ENCODE measurements at places on chromosomes 1 and 21.

- no peak for DNase-seq
These were observed 33.4 kb downstream of the GNAT2 start for GRCh38 chr1:109586055-109586454.

DNA sequence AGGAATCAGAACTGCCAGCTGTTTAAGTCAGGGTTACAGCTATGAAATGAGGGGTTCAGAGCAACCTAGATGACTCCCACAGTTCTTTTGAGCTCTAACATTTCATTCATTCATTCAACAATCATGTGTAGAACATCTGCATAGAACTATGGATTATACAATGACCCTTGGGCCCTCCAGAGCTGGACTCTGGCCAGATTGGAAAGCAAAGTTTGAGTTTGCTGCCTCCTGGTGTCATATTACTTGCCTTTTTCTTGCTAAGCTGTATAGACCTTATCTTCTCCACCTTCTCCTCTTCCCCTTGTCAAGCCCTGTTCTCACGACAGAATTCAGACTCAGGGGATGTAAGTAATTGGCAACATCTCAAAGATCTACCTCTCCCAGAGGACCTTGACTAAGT, 4.0 kb downstream of the CASQ2 start:
- DNase-seq: no peak

DNA sequence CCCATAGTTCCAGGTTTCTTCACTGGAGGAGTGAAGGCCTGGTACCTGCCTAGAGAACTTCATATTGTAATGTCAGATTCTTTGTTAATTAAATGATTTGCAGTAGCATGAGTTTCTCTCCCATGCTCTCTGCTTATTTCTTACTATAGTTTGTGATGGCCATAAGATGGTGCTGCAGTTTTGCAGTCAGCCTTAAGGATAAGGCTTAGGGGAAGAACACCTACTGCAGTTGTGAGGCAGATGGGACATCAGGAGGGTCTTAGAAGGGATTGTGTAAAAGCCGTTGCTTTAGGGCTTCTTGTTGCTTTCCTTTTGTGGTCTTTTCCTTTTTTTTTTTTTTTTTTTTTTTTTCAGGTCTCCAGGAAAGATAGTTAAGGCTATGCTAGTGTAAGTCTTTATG, 61.8 kb downstream of the MACF1 start:
- DNase-seq: no peak

GRCh38 chr21:15552914-15553494, 176.8 kb upstream of the USP25 start:
- DNase-seq: no peak

GRCh38 chr1:197130677-197131304, 15.7 kb downstream of the ASPM start:
- no peak for DNase-seq

- DNase-seq: no peak
These were observed 6.3 kb downstream of the TMEM200B start for GRCh38 chr1:29117381-29117780.

DNA sequence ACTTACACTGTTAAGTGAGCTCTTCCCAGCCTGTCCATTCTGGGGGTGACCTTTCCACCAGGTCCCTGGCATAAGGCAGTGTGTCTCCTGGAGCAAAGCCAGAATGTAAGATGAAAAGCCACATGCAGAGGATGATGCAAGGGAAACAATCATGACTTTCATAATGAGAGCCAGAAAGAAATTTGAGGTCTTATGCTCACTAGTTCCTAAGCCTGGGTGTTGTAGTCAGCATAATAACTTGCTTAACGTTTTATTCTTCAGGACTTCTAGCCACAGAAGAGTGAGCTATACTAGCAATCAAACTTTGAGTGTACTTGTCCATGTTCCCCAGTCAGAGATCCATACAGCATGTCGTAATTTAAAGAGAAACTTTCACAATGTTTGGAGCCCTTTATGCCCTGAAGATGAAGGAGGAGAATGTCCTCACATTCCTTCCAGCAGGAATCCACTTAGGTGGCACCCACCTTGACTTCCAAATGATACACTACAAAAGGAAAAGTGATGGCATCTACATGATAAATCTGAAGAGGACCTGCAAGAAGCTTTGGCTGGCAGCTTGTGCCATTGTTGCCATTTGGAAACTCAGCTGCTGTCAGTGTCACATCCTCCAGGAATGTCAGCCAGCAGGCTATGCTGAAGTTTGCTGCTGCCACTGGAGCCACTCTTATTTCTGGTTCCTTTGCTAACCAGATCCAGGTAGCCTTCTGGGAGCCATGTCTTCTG, 60.5 kb upstream of the FOXD3 start:
- no peak for DNase-seq

DNA sequence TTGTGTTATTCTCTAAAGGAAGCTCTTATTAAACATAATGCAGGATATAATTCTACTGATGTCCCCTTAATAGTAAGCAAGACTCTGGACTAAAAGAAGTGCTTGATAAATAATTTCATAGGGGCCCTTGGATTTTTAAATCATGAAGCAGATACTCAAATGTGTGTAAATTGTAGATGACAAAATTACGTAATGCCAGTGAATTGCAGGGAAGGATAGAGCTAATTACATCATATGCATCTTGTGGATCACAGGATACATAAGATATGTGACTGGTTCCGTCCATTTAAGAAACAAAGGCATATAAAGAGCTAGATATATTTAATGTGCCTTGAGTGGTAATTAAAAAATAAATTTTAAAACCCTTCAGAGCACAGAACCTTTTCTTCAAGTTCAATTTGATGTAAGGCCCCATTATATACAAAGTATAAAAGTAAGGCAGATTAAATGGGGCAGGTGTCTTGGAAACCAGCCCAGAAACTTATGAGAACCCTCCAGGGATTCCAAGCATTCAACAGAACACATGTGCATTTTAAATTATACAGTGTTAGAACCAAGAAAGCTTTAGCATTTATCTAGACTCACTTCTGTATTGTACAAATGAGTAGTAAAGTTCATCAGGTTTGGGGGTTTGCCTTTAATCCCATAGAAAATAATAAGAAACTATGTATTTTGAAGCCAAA, 190.4 kb downstream of the NCAM2 start:
- no peak for DNase-seq

GRCh38 chr21:15390049-15390448, 325.2 kb upstream of the NRIP1 start:
- DNase-seq: no peak

DNA sequence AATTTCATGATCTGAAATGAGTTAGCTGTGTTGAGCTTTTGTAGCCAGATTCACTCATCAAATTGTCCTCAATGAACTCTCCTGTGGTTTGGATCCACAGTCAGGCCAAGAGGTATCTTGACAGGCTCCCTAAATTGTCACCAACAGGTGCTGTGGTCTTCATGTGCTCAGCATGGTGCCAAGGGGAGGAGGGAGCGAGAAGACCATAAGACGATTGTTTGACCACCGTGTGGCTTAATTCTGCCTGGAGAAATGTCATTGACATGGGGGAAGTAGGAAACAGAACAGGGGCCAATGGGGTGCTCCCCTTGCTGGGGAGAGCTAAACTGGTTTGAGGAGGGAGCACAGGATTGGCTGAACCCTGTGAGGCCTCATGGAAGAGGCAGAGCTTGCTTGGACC, 219.3 kb downstream of the KCNJ6 start:
- no peak for DNase-seq

- DNase-seq: peak; percentile 20
These were observed 43.0 kb downstream of the ATP6V1G3 start for GRCh38 chr1:198497326-198498102.

GRCh38 chr1:162823771-162824525, 33.4 kb downstream of the HSD17B7 start:
- DNase-seq: no peak

- DNase-seq: no peak
These were observed 2.8 kb downstream of the ABCG1 start for GRCh38 chr21:42221581-42222345.

- DNase-seq: peak; percentile 24
These were observed 176.4 kb downstream of the ZNF281 start for GRCh38 chr1:200233393-200233792.

DNA sequence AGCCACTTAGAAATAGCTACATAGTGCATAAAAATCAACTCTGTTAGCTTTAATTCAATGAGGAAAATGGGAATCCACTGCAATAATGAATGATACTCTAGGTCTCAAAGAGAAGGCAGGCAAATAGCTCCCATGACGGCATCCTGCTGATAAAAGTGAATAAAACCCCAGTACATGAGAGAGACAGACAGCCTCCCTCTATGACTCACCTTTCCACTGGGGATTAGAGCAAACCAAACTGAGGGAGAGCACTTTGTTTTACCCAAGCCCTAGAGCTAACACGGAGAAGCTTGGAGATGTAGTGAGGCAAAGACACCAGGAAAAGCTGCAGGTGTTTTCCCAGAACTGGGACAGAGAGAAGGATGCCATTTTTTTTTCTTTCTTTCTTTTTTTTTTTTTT, 621.9 kb downstream of the LRRIQ3 start:
- DNase-seq: no peak

DNA sequence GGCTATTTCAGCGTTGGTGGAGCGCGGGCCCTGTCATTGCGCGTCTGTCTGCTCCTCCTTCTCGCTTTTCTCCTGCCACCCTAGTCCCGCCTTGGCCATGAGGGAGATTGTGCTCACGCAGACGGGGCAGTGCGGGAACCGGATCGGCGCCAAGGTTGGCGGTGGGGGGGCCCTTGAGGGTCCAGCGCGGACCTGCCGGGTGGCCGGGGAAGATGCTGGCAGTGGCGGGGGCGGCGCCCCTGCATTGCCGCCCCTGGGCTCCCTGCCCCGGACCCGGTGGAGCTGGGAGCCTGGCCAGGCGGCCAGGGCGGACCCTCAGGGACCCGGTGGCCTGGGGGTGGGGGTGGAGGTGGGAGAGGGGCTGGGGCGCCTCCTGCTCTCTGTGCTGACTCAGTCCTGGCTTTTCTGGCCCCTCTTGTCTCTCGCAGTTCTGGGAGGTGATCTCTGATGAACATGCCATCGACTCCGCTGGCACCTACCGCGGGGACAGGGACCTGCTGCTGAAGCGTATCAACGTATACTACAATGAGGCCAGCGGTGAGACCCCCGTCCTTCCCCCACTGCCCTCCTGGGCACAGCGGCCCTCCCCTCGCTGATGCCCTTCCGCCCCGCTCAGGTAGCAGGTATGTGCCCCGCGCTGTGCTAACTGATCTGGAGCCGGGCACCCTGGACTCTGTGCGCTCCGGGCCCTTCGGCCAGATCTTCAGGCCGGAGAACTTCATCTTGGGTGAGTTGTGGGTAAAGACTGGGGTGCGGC, 58.3 kb upstream of the MAP1LC3C start:
- no peak for DNase-seq

GRCh38 chr1:38990386-38990737, 714 bp upstream of the AKIRIN1 start:
- DNase-seq: no peak

DNA sequence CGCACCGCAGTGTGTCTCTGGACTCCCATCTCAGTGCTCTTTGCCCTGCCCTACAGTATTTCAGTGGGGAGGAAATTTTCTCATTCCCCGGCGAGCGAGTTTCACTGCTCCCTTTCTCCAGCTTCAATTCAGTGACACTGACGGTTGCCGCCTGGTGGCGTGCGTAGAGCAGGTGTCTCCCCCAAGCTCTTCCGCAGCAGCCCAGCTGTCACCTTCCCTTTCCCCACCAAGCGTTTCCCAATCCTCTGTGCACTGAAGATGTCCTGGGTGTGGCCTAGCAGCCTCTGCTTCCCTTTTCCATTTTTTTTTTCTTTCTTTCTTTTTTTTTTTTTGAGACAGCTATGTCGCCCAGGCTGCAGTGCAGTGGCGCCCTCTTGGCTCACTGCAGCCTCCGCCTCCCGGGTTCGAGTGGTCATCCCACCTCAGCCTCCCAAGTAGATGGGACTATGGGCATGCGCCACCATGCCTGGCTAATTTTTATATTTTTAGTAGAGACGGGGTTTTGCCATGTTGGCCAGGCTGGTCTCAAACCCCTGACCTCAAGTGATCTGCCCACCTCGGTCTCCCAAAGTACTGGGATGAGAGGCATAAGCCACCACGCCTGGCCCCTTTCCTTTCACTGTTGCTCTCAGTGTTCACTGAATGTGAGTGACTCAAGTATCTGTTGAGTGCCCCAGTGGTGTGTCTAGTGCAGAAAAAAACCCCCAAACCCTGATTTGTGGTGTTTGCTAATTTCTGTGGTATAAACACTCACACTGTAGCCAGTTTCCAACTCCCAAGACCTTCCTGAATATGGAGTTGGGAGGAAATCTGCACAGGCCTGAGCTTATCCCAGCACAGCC, 30.1 kb downstream of the TNFRSF1B start:
- DNase-seq: no peak

- DNase-seq: no peak
These were observed 19.8 kb downstream of the CAMTA1 start for GRCh38 chr1:6805004-6805416.

DNA sequence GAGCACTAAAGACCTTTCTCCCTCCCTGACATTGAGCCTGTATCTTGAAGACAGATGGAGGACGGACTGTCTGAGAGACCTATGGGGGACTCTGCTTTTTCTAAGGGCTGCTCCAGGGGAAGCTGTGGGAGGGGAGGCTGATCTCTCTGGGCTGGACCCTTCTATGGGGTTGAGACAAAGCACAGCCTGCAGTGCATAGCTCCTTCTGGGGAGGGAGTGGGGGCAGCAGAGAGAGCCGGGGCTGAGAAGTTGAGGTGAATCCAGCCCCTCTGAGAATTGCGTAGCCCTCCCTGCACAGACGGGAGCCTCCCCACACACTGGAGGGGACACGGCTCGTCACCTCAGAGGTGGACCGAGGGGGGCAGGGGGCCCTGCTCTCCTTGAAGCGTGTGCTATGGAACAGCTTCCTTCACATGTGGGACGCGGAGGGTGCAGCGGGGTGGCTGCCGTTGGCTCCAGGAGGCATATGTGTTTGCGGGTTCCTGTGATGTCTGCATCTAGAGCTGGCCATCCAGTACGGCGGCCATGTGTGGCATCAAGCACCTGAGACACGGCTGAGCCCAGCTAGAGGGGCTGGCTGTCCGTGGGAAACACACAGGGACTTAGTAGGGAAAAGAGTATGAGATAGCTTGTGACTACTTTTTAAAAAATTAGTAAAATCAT, 299.1 kb downstream of the CAMTA1 start:
- DNase-seq: no peak

All from RCC 7860 (cell line).